ENCODE measurements at places on chromosomes 2 and 18.

- no peak for DNase-seq
Observed at GRCh38 chr2:9744256-9745004, 98.8 kb upstream of the TAF1B start.

DNA sequence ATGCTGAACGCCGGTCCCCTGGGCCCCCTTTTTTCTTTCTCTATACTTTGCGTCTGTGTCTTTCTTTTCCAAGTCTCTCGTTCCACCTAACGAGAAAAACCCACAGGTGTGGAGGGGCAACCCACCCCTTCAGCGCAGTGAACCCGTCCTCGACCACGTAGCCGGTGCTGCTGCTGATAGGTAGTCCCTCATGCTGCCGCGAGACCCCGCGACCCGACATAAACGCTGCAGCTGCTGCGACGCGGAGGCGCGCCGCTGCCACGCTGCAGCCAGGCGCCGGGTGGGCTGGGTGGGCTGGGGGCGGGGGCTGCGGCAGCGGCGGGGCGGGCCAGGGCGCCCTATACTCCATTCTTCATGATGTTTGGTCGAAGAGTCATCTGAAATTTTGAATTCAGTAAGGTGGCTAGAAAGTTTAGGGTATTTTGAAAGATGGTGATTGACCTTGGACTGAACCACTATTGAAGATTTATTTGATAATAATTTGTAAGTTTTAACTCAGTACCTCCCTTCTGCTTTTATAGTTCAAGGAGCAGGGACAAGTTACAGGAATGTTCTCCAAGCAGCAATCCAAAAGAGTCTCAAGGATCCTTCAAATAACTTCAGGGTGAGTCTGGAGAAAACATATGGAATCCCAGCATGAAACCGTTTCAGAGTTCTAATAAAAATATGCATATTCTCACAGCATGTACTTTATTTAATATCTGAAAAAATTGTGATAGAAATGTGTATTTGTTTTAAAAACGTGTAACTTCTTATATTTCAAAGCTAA, 24.1 kb downstream of the CFLAR start:
- DNase-seq: no peak

DNA sequence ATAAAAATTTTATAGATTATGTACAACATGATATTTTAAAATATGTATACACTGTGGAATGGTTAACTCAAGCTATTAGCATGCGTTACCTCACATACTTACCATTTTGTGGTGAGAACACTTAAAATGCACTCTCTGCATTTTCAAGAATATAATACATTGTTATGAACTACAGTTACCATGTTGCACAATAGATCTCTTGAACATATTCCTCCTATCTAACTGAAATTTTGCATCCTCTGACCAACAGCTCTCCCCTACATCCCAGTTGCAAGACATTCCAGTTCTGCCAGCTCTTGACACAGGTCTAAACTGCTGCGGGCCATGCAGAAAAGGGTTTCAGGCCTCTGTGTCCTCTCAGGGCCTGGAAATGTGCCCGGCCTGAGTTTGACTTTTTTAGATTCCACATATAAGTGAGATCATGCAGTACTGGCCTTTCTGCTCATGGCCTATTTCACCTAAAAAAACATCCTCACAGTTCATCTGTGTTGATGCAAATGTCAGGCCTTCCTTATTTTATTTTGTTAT, 113.7 kb downstream of the CDCA7 start:
- DNase-seq: no peak

- DNase-seq: no peak
Observed at GRCh38 chr18:30828700-30829099, 213.8 kb downstream of the DSC3 start.

DNA sequence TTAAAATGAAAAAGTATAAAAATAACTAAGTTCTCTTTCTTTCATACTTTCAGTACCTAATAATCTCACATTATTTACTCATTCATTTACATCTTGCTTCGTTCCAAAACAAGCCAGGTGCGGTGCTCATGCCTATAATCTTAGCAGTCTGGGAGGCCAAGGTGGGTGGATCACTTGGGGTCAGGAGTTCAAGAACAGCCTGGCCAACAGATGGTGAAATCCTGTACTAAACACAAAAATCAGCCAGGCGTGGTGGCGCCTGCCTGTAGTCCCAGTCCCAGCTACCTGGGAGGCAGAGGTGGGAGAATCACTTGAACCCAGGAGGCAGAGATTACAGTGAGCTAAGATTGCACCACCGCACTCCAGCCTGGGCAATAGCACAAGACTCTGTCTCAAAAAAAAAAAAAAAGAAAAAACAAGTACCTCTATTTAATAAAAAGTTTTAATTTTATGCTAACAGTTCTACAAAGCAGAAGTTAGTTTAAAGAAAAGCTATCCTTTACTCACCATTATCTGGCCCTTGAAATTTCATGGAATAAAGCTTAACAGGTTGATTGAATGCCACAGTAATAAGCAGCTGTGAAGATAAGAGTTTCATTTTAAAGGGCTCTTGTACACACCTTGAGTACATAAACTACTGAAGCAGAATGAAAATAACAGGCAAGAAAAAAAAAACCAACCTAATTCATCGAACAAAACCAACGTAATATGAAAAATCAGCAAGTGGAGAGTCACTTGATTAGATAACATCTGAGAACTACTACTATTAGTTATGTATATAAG, 22.5 kb downstream of the TXNL1 start:
- no peak for DNase-seq

DNA sequence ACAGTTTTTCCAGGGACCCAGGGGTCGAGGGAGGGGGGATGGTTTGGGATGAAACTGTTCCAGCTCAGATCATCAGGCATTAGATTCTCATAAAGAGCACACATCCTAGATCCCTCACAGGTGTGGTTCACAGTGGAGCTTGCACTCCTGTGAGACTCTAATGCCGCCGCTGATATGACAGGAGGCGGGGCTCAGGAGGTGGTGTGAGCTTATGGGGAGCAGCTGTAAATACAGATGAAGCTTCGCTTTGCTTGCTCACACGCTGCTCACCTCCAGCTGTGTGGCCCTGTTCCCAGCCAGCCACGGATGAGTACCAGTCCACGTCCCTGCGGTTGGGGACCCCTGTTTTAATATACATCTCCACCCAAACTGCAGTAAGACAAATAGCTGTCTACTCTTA, 204.2 kb downstream of the AGAP1 start:
- no peak for DNase-seq

GRCh38 chr2:151614606-151615306, 119.5 kb downstream of the NEB start:
- no peak for DNase-seq

- DNase-seq: no peak
Observed at GRCh38 chr2:148720501-148721001, 76.0 kb downstream of the EPC2 start.

GRCh38 chr2:29360016-29360784, 245.0 kb downstream of the CLIP4 start:
- no peak for DNase-seq

DNA sequence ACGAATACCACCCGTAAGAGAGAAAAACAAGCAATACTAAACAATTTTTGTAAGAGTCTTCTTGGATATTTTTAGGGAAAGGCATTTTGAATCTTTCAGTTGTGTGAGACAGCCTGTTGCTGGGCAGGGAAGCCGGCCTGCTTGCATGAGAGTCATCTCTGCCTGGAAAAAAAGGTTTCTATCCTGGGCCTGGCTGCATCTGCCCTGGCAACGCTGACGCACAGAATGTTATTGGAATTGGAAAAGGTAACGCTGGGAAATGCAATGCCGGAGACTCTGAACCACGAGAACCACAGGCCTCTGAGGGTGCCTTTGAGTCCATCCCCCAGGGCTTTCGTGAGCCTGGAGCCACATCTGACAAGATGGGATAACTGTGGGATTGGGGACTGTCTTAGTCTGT, 17.9 kb upstream of the NPAS2 start:
- DNase-seq: no peak

DNA sequence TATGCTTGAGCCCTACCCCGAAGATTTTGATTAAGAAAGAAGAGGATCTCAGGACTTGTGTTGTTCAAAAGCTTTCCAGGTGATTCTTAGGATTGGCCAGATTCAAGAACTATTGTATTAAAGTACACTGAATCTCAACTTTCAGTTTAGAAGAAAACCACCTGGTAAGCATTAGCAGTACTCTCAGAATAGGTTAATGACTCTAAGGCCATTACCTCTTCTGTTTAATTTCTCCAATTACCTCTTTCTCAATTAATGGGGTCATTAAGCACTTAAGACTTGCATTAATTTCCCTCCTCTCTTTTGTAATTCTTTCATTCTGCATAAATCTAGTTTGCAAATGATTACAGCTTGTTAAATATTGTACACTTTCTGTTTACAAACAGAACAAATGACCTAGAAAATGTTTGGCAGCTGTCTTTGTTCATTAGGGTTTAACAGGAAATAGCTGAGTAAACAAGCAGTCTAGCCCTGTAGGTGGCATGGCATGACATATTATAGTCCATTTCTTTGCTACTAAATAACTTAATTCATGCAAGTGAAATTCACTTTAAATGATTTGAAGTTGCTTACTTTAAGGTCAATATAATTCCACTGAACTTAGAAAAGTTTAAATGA, 20.4 kb upstream of the TDRD15 start:
- DNase-seq: no peak

GRCh38 chr2:85830645-85831044, 58.1 kb downstream of the ST3GAL5 start:
- DNase-seq: no peak

DNA sequence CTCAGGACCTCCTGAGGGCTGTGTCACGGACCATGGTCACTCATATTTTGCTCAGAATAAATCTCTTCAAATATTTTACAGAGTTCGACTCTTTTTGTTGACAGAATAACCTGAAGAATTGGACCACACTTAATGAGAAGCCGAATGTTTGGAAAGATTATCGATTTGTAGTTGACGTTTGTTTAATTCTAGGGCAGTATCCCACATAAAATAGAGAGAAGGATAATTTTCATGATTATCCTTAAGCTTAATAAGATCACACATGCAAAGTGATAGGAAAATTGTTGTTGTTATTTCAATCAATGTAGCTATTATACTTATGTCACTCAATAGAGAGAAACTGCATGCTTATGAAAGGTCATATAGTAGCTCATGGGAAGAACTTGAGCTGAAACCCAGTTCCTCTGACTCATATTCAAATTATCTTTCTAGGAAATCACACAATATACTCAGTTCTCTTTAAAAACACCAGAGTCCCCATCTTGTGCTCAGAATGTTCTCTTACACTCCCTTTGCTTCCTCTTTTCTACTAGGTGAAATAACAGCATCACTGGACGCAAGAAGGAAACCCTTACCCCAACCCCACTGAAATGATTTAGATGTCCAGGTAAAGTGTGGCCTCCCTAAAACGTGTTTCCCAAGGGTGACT, 982.1 kb downstream of the TSN start:
- DNase-seq: no peak

GRCh38 chr2:1016500-1016899, 65.9 kb downstream of the SNTG2 start:
- DNase-seq: no peak

DNA sequence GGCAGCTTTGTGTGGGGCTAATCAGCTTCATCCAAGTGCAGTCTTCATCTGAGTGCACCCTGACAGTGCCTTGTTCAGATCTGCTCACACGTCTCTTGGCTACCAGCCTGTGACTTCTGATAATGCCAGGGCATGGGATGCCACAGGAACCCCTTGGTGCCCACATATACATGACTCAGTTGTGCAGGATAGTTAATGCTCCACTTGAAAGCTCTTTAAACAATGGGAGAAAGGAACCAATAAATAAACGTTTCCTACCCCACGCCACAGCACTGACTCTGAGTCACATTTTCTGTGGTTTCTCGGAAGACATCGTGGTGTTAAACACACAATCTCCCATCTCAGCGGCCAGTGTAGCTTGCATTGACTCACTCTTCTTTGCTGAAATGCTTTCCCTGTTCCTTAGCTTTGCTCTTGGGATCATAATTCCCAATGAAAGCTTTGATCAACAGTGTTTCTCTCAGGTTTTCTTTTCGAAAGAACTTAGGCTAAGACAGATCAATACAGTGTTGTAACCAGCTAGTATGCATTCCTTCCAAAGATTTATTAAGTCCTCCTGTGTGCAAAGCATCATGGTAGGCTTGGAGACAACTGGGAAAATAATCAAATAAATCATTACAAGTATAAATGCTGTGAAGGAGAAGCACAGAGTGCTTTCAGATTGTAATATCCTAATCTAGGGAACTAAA, 142.0 kb downstream of the COPS8 start:
- no peak for DNase-seq

GRCh38 chr2:30366199-30366691, 80.8 kb upstream of the LCLAT1 start:
- DNase-seq: no peak

DNA sequence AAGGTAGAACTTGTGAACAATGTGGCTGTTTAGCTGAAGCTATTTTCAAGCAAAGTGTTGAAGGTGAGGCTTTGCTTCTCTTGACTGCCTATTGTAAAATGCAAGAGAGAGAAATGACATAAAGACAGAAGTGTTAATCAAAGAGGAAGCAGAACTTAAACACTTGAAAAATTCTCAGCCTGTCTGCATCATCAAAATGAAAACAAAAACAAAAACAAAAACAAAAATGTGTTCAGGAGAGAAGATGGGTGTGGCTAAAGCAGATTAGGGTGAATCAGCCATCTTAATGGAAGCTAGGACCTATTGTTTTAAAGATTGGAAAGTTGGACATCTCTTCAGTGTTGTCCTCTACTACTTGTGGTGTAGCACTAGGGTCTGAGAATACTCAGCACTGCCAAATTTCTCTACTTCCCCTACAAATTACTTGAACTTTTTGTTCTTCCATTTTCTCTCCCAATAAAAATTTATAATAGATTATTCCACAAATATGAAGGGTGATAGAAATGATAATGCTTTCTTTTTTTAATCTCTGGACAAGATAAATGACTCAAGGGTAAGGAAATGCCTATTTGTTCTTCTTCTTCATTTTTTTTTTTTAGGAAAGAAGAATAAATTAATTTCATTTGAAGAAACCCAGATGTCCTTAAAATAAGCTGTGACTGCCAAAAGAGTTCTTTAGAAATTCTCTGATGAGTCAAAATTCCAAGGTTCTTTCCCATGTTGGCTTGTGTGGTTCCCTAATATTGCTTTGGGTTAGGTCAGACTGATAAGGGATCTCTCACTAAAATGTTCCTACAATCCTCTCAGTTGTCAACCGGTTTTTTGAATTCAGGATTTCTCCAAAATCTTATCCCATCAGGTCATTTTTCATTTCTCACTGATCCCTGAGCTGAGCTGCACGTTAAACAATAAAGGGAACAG, 571.2 kb upstream of the ZEB2 start:
- no peak for DNase-seq

- no peak for DNase-seq
Observed at GRCh38 chr2:157251932-157252331, 5.6 kb upstream of the GALNT5 start.

GRCh38 chr18:68940039-68940438, 142.2 kb downstream of the CCDC102B start:
- DNase-seq: no peak

DNA sequence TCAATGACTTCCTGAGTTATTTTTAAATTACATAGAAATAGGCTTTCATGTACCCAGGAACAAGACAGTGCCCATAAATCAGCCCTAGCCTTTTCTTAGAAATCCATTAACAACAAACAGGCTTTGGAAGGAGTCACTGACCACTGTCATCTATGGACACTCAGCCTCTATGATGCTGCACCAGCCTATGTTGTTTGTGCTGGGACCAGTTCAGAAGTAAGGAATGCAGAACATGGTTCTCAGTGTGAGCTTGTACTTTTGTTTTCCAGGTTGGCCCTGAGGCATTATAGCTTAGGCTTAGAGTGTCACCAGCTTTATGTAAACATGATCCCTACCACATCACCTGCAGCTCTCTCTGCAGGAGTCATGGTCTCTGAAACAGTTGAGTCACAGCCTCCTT, 335.7 kb upstream of the CDH7 start:
- DNase-seq: no peak

- DNase-seq: no peak
Observed at GRCh38 chr2:55151733-55152433, 80.2 kb downstream of the CLHC1 start.

GRCh38 chr2:174678395-174678794, 80.8 kb upstream of the WIPF1 start:
- DNase-seq: no peak

Data from left renal pelvis (tissue), 4 donors.